GDM1 (cell line): ENCODE measurements at places on chromosomes 5 and 9.

DNA sequence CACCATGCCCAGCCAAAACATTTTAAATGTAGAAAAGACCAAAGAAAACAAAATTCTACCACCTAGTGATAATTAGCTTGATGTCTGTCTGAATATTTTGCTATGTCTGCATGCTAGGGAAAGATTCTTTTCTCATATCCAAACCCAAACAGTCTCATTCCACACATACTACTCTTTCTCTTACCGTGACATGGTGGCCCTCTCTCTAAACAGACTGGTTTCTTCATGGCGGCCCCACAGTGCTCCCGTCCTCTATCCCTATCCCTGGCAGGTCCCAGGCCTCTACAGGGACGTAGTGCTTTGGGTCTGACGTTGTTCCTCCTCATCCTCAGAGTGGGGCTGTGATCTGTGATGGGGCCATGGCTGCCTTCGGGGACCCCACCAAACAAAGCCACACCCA, 8.1 kb downstream of the CORO2A start:
- no peak for DNase-seq

GRCh38 chr5:95832664-95833063, 10.1 kb upstream of the GLRX start:
- DNase-seq = no peak

DNA sequence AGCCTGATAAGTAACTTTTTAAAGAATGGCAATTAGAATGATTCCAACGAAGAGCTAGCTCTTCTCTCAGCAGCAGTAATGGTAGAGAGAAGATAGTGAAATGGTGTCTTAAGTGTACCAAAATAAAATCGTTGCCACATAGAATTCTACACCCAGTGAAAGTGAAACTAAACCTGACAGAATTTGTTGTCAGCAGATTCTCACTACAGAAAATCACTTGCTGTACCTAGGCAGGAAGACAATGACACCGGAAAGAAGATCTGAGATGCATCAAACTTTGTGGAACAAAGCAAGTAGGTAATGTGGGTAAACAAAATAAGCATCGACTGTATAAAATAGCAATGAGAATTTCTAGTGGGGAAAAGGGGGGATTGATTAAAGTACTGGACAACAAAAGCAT, 20.7 kb upstream of the EBF1 start:
- no peak for DNase-seq

DNA sequence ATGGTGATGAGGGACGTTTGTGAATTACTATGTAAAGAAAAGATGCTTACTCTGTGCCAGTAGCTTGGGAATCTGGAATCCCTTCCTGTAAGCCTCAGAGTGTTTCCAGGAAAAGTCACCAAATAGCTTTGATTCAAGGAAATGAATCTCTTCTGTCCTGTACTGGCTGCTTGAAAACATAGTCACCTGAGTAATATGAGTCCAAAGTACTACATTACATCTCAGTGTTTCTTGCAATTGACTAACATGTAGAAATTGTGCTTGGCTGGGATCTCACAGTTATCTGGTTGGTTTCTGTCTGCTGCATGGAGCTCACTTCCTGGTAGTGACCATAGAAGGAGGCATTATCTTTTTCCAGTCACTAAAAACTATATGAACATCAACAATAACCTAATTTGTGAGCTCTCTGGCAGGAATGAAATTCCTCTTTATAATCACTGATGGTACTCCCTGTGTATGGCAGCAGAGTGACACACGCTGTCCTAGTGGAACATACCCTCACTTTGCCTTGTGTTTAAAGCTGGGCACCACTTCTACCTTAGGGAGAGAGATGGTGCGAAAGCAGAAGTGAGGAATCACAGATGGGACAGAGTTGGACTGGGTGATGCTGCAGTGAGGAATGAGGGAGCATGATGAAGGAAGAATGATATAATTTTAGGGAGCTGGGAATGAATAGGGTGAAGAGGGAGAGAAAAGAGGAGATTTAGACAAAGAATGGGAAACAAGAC, 568.5 kb downstream of the RAB3C start:
- no peak for DNase-seq

GRCh38 chr9:1514776-1515363, 464.7 kb downstream of the DMRT2 start:
- DNase-seq = no peak

DNA sequence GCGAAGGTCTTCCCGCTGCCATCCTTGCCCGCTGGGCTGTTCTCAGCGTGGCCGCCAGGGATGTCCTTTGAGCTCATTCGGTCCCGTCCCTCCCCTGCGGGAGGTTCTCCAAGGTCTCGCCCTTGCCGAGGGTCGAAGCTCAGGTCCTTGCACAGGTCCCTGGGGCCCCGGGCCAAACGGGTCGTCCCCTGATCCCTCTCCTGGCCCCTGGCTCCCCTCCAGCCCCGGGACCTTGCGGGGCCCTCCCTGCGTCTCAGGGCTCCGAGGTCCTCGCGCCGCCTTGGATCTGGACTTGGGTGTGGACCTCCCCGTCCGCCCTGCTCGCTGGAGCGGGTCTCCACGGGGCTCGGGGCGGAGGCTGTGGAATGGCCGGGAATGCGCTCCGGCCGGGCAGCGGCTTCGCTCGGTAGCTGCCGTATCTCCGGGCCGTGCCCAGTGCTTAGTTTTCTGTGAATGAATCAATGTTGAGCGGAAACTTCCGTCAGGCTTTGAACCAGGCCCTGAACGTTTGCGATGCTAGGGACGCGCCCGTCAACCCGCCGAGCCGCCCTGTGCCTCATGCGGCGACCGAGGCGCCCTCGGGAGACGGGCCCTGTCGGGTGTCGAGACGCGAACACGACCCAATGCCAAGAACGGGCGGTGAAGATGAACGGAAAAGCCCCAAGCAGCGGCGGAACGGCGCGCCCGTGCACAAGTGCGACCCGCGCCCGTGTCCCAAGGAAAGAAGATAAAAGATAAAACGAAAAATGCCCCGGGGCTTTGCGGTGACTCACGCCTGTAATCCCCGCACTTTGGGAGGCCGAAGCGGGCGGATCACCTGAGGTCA, 780 bp downstream of the RNU6ATAC start:
- DNase-seq = no peak
